Osteocyte (in vitro differentiated cells): ENCODE measurements at places on chromosomes 3 and 15. TPM values are rescaled to one million over a fixed set of nuclear protein-coding genes. Genes with fewer than 3 reads are reported as not detected.
A peak's percentile ranks its signal among the peaks of the same experiment; 100 is the strongest.

GRCh38 chr3:184359610-184360009 is 1.8 kb downstream of the CLCN2 start:
- no peaks in the 10 kb centered on the region for H3K27me3 ChIP-seq
- no peak for DNase-seq
- H3K36me3 ChIP-seq, result peaks cover 9% of the 10 kb centered on the region
- H3K27ac ChIP-seq, result no peak overlapping the region

GRCh38 chr3:184361532-184361931 is at the start of the genes CLCN2 and POLR2H:
CLCN2 (minus strand) TSS chr3:184361605; CDS start chr3:184361479, 126 bp downstream.
POLR2H (plus strand) TSS chr3:184361710; CDS start chr3:184363493, 1,783 bp downstream.
- H3K4me3 ChIP-seq, result peak within 1 kb of the TSS; percentile 96
- peaks cover 32% of the 10 kb centered on the region for H3K4me1 ChIP-seq
- no peaks in the 10 kb centered on the region for H3K27me3 ChIP-seq
- peaks cover 14% of the 10 kb centered on the region for H3K36me3 ChIP-seq

GRCh38 chr3:58384381-58385090 is 49.1 kb downstream of the PDHB start:
- peaks cover 62% of the 10 kb centered on the region for H3K4me1 ChIP-seq
- H3K27ac ChIP-seq, result peak overlapping the region; percentile 85
- no peak overlapping the region for H3K4me3 ChIP-seq
- peaks cover 8% of the 10 kb centered on the region for H3K36me3 ChIP-seq
- no peaks in the 10 kb centered on the region for H3K27me3 ChIP-seq

- no peak overlapping the region for H3K27ac ChIP-seq
- peaks cover 5% of the 10 kb centered on the region for H3K4me1 ChIP-seq
- H3K36me3 ChIP-seq, result no peaks in the 10 kb centered on the region
- DNase-seq, result no peak
Observed at GRCh38 chr15:63166219-63166618, 8.9 kb upstream of the RPS27L start.

The FRG2C gene
- total RNA-seq, result not detected in 2 replicates

The CYP19A1 gene
- not detected in 2 replicates for total RNA-seq

DNA sequence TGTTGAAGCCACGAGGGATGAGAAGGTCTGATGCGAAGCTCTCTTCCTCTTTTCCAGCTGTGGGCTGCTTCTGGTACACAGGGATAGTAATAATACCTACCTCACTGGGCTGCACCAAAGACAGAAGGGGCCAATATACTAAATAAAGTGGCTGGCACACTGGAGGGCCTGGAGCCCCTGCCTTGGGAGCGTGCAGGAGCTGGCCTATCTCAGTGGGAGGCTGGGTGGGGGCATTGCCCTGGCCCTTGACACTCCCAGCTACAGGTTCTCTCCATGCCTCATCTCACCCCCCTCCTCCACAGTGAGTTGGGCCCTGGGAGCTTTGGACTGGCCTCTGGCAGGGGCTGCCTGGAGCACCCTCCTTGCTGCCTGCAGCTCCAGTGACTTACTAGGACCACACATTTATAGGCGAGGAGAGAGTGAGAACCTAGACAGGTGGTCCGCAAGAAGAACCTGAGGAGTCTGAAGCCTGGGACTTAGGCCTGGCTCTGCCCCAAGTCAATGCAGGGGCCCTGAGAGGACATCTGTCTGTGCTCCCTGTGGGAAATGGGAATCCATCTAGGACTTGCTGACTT is 1.6 kb downstream of the NOX5 start:
- H3K36me3 ChIP-seq, result no peaks in the 10 kb centered on the region
- H3K27ac ChIP-seq, result no peak overlapping the region
- H3K4me3 ChIP-seq, result no peak overlapping the region
- no peaks in the 10 kb centered on the region for H3K4me1 ChIP-seq
- peak; percentile 67 for DNase-seq

DNA sequence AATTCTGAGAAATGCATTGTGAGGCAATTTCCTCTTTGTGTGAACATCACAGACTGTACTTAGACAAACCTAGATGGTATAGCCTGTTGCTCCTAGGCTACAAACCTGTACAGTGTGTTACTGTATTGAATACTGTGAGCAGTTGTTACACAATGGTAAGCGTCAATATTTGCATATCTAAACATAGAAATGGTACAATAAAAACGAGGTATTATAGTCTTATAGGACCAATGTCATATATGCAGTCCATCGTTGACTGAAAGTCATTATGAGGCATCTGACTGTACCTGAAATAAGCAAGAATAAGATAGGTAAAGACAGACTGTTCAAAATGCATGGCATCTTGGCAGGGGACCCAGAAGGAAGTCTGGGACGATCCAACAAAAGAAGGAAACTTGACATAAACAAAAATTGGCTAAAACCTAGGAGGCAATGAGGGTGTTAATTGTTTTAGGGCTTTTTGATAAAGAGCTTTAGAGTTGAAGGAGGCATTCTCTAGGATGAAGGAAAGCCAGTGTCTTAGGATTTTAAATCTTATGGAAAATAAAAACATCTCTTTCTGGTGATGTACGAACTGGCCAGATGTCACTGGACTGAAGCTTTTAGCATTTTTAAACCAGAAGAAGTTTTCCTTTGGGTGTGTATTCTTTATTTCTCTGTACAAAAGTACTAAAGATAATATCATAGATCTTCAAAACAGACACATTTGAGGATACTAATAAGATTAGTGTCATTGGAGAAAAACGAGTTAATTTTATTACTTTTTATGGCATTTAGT is 9.2 kb upstream of the SPRED1 start:
- H3K27ac ChIP-seq, result no peak overlapping the region
- no peak for DNase-seq
- H3K4me1 ChIP-seq, result peaks cover 3% of the 10 kb centered on the region
- no peaks in the 10 kb centered on the region for H3K36me3 ChIP-seq

GRCh38 chr3:23697416-23697815 is 108.3 kb upstream of the UBE2E1 start:
- no peaks in the 10 kb centered on the region for H3K27me3 ChIP-seq
- no peak overlapping the region for H3K4me3 ChIP-seq
- H3K4me1 ChIP-seq, result peaks cover 8% of the 10 kb centered on the region
- H3K36me3 ChIP-seq, result no peaks in the 10 kb centered on the region
- H3K27ac ChIP-seq, result no peak overlapping the region

GRCh38 chr15:67880651-67881182 is 40.9 kb upstream of the RNU6-1 start:
- no peaks in the 10 kb centered on the region for H3K27me3 ChIP-seq
- peak; percentile 38 for DNase-seq
- H3K36me3 ChIP-seq, result no peaks in the 10 kb centered on the region
- peaks cover 42% of the 10 kb centered on the region for H3K4me1 ChIP-seq

- H3K4me3 ChIP-seq, result no peak overlapping the region
- peaks cover 62% of the 10 kb centered on the region for H3K36me3 ChIP-seq
- H3K27me3 ChIP-seq, result no peaks in the 10 kb centered on the region
- H3K27ac ChIP-seq, result peak overlapping the region; percentile 71
- peaks cover 38% of the 10 kb centered on the region for H3K4me1 ChIP-seq
- DNase-seq, result no peak
Observed at GRCh38 chr3:30648670-30649357, 42.4 kb downstream of the TGFBR2 start.

GRCh38 chr15:82031871-82032270 is 13.9 kb downstream of the MEX3B start:
- no peaks in the 10 kb centered on the region for H3K4me1 ChIP-seq
- H3K27ac ChIP-seq, result no peak overlapping the region
- H3K4me3 ChIP-seq, result no peak overlapping the region
- no peaks in the 10 kb centered on the region for H3K36me3 ChIP-seq
- H3K27me3 ChIP-seq, result no peaks in the 10 kb centered on the region

The RETNLB gene
- total RNA-seq, result not detected in 2 replicates

GRCh38 chr15:77348511-77348910 is 71.4 kb downstream of the PEAK1 start:
- no peak overlapping the region for H3K27ac ChIP-seq
- no peaks in the 10 kb centered on the region for H3K27me3 ChIP-seq
- no peak overlapping the region for H3K4me3 ChIP-seq

GRCh38 chr3:168030577-168030976 is 65.1 kb downstream of the GOLIM4 start:
- peaks cover 5% of the 10 kb centered on the region for H3K4me1 ChIP-seq
- H3K27me3 ChIP-seq, result no peaks in the 10 kb centered on the region
- peaks cover 56% of the 10 kb centered on the region for H3K36me3 ChIP-seq

The UBAP1L gene
- 5.1 and 5.4 TPM in 2 replicates for total RNA-seq

The CDHR4 gene
- total RNA-seq, result not detected in 2 replicates

GRCh38 chr3:193851428-193851847 is 258.4 kb downstream of the OPA1 start:
- H3K4me3 ChIP-seq, result no peak overlapping the region
- H3K27ac ChIP-seq, result no peak overlapping the region
- DNase-seq, result no peak
- peaks cover 20% of the 10 kb centered on the region for H3K4me1 ChIP-seq
- H3K36me3 ChIP-seq, result no peaks in the 10 kb centered on the region

DNA sequence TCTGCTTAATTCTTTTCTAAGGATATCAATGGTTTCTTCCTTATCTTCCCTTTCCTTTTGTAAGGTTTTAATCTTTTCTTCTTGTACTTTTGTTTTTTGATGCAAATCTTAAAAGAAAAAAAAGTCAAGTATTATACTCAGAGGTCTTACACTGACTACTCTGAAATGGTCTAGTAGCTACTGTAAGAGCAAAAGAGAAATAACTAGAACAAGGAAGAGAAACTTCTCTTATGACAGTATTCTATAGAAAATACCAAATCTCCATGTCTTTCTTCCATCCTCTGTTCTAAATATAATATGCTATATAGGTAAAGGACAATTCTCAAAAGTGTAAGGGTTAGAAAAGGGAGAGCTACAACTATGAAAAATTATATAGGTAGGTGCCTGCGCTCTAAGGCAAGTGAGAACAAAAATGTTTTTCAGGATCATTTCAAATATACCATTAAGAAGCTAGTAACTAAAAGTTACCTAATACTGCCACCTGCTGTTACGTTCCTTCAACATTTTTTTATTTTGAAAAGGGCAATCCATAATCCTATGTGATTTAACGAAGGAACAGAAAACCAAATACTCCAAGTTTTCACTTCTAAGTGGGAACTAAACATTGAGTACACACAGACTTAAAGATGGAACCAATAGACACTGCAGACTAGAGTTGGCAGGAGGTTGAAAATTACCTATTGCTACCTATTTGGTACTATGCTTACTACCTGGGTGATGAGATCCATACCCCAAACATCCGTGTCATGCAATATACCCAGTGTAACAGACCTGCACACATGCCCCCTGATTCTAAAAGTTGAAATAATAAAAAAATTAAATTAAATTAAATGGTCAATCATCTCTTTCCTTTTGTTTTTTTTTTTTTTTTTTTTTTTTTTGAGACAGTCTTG is 36.7 kb downstream of the CIP2A start:
- no peak overlapping the region for H3K4me3 ChIP-seq
- peaks cover 19% of the 10 kb centered on the region for H3K4me1 ChIP-seq
- no peak for DNase-seq

GRCh38 chr15:77282333-77282732 is 137.6 kb downstream of the PEAK1 start:
- peak overlapping the region; percentile 61 for H3K27ac ChIP-seq
- peaks cover 46% of the 10 kb centered on the region for H3K36me3 ChIP-seq
- H3K27me3 ChIP-seq, result no peaks in the 10 kb centered on the region
- no peak overlapping the region for H3K4me3 ChIP-seq

GRCh38 chr15:58380280-58380945 is 51.4 kb upstream of the LIPC start:
- no peak overlapping the region for H3K4me3 ChIP-seq
- peaks cover 9% of the 10 kb centered on the region for H3K4me1 ChIP-seq
- H3K27ac ChIP-seq, result no peak overlapping the region
- H3K36me3 ChIP-seq, result peaks cover 2% of the 10 kb centered on the region
- H3K27me3 ChIP-seq, result no peaks in the 10 kb centered on the region
- no peak for DNase-seq

GRCh38 chr3:158101335-158102241 is 4.6 kb downstream of the SHOX2 start:
- peaks cover 92% of the 10 kb centered on the region for H3K27me3 ChIP-seq
- H3K27ac ChIP-seq, result no peak overlapping the region
- DNase-seq, result no peak
- peaks cover 45% of the 10 kb centered on the region for H3K4me1 ChIP-seq

GRCh38 chr15:39312984-39313383 is 267.9 kb upstream of the THBS1 start:
- peaks cover 17% of the 10 kb centered on the region for H3K4me1 ChIP-seq
- no peak overlapping the region for H3K27ac ChIP-seq
- no peak overlapping the region for H3K4me3 ChIP-seq
- no peaks in the 10 kb centered on the region for H3K27me3 ChIP-seq

The KLHL40 gene
- not detected in 2 replicates for total RNA-seq

- H3K4me1 ChIP-seq, result no peaks in the 10 kb centered on the region
- DNase-seq, result peak; percentile 83
- H3K36me3 ChIP-seq, result no peaks in the 10 kb centered on the region
- H3K27me3 ChIP-seq, result peaks cover 69% of the 10 kb centered on the region
- no peak within 1 kb of the TSS for H3K27ac ChIP-seq
- H3K4me3 ChIP-seq, result peak within 1 kb of the TSS; percentile 60
Observed at GRCh38 chr15:101489599-101490407, at the start of gene PCSK6. PCSK6 (minus strand) TSS chr15:101489707; CDS start chr15:101489670, 37 bp downstream.

The TMEM212 gene
- total RNA-seq, result not detected in 2 replicates

- H3K36me3 ChIP-seq, result peaks cover 2% of the 10 kb centered on the region
- H3K27me3 ChIP-seq, result no peaks in the 10 kb centered on the region
- no peak for DNase-seq
Observed at GRCh38 chr3:48548126-48548525, 8.5 kb downstream of the PFKFB4 start.
